ENCODE measurements at places on chromosomes 6 and 20. TPM values are rescaled to one million over a fixed set of nuclear protein-coding genes. Genes with fewer than 3 reads are reported as not detected.

The EMILIN3 gene
- total RNA-seq: 7.5 TPM

The SMIM26 gene
- total RNA-seq: 68.3 TPM

GRCh38 chr6:157592541-157592940 lies 211.6 kb downstream of the ZDHHC14 start:
- no peak overlapping the region for H3K4me3 ChIP-seq
- no peaks in the 10 kb centered on the region for H3K4me1 ChIP-seq
- H3K36me3 ChIP-seq: peaks cover 10% of the 10 kb centered on the region
- no peak for DNase-seq
- H3K27ac ChIP-seq: no peak overlapping the region

GRCh38 chr6:119322715-119323350 lies 26.7 kb downstream of the MAN1A1 start:
- H3K27me3 ChIP-seq: no peaks in the 10 kb centered on the region
- H3K4me1 ChIP-seq: no peaks in the 10 kb centered on the region
- H3K27ac ChIP-seq: no peak overlapping the region
- DNase-seq: no peak

GRCh38 chr6:136174510-136174909 lies 75.6 kb downstream of the MTFR2 start:
- H3K27ac ChIP-seq: no peak overlapping the region
- no peak for DNase-seq
- H3K36me3 ChIP-seq: no peaks in the 10 kb centered on the region
- no peak overlapping the region for H3K4me3 ChIP-seq

DNA sequence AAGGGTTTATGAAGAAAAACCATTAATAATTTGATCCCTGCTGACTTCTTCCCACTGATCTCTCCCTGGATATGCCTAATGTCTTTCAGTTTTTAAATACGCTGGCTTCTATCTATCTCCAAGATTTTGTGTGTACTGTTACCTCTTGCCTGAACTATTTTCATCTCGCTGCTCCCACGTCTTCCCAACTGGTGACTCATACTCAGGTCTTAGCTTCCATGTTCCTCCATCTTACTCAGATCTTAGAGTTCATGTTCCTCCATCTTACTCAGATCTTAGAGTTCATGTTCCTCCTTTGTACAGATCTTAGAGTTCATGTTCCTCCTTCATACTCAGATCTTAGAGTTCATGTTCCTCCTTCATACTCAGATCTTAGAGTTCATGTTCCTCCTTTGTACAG lies 21.6 kb downstream of the GPR6 start:
- H3K4me3 ChIP-seq: no peak overlapping the region
- peaks cover 49% of the 10 kb centered on the region for H3K27me3 ChIP-seq
- H3K36me3 ChIP-seq: no peaks in the 10 kb centered on the region

DNA sequence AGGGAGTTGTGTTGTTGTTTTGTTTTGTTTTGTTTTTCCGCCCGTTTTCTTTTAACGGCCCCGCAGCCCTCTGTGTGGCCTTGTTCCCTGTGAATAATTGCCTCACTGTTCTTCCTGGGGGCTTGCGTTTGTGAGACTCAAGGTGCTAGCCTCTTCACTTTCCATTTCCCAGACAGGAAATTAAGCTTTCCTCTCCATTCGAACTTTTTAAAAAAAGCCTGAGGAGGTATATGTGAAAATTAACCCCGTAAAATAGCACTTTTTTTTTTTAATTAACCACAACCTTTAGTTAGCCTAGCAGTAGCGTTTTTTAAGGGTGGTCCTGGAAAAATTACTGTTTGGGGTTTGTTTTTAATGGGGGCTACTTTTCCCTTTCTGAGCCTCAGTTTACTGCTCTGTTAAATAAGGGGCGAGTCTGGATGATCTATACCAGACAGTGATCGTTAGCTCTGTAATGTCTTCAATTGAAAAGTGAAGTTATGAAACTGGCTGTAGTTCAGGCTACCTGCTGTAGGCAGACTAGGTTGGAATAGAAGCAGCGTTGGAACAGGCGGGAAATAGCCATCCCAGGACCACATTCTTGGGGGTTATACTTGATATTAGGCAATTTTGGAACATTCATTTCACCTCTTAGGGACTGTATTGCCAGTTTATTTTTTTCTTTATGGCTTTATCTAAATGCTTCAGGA lies 1.7 kb downstream of the STX16 start:
- H3K27me3 ChIP-seq: no peaks in the 10 kb centered on the region
- no peaks in the 10 kb centered on the region for H3K36me3 ChIP-seq
- no peak for DNase-seq
- peak overlapping the region; percentile 98 for H3K4me3 ChIP-seq
- peak overlapping the region; percentile 99 for H3K27ac ChIP-seq

DNA sequence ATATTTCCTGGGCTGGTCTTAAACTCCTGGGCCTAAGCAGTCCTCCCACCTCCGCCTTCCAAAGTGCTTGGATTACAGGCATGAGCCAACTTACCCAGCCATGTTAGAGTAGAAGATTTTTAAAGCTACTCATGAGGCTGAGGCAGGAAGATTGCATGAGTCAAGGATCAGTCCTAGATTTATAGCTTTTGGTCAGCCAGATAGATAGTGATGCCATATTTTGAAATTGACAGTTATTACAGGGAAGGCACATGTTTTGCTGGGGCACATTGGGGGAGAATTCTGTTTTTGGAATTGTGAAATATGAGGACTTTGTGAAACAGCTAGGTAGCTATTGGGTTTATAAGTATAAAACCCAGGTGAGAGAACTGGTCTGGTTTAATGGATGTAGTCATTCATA lies 40.9 kb downstream of the DOP1A start:
- H3K4me3 ChIP-seq: no peak overlapping the region
- no peaks in the 10 kb centered on the region for H3K4me1 ChIP-seq
- no peak overlapping the region for H3K27ac ChIP-seq
- no peaks in the 10 kb centered on the region for H3K27me3 ChIP-seq
- peaks cover 14% of the 10 kb centered on the region for H3K36me3 ChIP-seq
- no peak for DNase-seq

Data from neural crest cell (in vitro differentiated cells).